Stimulated activated CD4-positive, alpha-beta T cell treated with anti-CD3 and anti-CD28 coated beads, Interleukin-15, amount 100 ng/mL, for 1 hour (primary cell): ENCODE measurements at places on chromosomes 6 and 20.

DNA sequence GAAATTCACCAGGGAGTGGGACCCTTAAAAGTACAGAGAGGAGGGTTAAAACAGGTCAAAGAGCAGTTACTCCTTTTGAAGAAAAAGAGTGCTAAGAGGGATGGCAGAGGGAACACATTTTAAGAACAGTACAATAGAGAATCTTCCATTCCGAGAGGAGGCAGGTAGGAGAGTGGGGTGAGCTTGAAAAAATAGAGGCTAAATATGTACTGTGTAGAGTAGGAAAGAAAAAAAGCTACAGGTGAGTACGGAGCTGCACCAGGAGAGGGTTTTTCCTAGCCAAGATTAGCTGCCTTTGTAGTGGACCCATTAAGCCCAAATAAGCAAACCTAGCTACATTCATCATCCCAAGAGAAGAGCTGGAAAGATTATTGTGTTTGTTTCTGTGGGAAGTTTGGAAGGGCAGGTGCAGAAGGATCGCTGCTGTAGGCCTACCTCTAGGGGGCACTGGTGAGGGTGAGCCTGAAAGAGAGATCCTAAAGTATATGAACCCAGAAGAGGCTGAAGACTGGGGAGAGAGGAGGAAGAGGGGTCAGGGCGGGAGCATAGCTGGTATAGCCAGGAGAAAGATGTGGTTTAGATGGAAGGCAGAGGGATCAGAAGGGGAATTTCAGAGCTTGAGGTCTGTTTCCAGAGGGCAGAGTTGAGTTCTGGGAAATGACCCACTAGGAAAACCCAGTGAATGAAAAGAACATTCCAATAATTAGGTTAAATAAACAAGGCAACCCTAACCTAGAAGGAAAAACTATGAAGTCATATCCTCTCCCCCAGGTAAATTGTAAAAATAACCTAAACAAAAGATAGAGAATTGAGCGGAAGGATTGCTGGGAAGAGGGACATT is 50.2 kb upstream of the HINT3 start:
- DNase-seq = peak; percentile 18

- no peak for DNase-seq
These were observed 80.0 kb downstream of the CBFA2T2 start for GRCh38 chr20:33569802-33570391.

DNA sequence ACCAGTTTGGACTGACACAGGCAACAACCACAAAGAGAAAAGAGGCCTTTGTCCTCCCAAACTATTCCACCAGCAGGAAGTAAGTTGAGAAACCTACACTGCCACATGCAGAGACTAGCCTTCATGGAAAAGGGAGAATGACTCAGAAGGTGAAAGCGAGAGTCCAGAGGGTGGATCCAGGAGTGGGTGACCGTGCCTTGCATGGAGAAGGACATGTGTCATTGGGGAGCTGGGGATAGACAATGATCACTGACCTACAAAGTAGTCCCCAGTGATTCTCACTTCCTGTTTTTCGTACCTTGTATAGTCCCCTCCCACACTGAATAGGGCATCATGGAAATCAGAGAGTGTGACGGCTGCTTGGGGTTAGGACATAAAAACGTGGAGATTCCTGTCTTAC is 91.9 kb downstream of the MYLK4 start:
- no peak for DNase-seq

DNA sequence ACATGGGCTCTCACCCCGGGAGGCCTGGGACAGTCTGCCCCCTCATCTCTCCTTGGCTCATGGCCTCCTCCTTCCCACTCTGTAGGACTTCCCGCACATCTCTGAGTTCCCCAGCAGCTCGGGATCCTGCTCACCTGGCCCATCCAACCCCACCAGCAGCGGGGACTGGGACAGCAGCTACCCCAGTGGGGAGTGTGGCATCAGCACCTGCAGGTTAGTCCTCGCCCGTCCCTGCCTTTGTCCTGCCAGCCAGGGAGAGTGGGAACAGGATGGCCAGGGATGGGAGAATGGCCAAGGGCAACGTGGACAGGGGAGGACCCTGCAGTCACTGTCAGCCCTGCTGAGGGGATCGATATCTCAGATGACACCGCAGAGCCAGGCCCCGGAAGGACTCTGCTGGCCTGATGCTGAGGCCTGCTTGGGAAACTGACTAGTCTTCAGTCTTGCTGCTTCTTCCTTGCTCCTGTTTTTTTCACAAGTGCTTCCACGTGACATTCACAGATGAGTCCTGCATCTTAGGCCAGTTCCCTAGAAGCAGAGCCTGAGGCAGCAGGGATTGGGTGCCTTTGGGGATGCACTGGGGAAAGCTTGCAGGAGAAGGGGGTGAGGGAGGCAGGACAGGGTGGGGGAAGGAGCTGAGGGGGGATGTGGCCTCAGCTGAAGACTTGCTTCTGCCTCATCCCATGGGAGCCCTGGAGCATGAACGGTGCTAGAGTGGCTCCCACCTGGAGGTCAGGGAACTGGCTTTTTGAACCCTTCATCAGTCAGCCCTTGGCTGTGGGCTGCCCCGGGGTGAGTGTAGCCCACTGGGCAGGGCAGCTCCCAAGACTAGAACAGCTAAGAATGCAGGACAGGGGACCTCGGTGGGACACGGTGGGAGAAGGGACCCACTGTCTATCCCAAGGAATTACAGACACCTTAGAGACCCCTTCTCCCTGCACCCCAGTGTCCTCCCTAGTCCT is 120.1 kb downstream of the JPH2 start:
- DNase-seq = no peak

- DNase-seq = no peak
These were observed 13.4 kb upstream of the GHRH start for GRCh38 chr20:37274851-37275524.

- no peak for DNase-seq
These were observed 343.5 kb downstream of the NRN1 start for GRCh38 chr6:5663259-5663658.

- DNase-seq = no peak
These were observed 1.8 kb downstream of the EPB41L2 start for GRCh38 chr6:131061041-131061750.

- DNase-seq = no peak
These were observed 971.3 kb upstream of the DEFB115 start for GRCh38 chr20:30286157-30286556.

- no peak for DNase-seq
These were observed 112.2 kb upstream of the TNFAIP3 start for GRCh38 chr6:137754866-137755265.

DNA sequence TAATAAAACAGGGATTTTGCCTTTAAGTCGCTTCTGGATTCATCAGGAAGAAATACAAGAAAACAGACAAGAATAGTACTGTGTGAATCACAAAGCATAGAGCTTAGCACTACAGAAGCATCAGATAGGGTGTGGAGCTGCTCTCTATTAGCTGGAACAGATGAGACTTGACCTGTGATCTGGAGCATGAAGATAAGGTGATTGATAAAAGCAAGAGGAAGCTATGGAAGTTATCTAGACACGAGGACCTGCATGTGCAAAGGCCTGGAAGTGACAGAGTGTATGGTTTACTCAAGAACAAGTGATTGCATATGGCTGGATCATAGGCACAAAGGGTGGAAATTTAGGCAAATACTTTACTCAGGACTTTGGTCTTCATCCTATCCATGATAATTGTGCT is 112.9 kb upstream of the MLIP start:
- no peak for DNase-seq

GRCh38 chr20:63846128-63846771 is 15.0 kb upstream of the ABHD16B start:
- DNase-seq = no peak

DNA sequence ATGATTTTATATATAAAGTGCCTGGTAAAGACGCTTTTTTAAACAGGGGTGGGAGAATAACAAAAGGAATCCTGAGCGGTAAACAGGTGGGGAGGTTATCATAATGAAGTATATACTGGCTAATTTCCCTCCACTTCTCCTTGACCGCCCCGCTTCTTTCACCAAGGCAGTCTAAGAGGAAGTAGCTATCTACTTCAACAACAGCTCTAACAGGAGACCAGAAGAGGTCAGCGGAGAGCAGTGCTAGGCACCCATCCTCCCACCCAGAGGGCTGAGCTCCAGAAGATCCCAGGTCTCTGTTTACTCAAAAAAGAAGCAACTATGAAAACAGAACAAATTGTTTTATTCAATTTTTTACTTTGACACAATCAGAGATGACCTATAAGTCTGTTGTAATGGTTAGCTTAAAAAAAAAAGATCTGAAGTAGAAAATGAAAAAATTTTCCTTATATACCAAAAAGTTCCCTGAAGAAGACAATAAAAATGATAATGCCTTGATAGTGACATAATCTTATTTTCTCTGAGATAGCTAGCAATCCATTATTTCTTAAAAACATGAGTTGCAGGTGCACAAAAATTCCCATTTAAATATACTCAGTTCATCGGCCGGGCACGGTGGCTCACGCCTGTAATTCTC is 141.1 kb downstream of the PDSS2 start:
- DNase-seq = no peak

GRCh38 chr20:45017281-45017680 is 51.0 kb downstream of the STK4 start:
- no peak for DNase-seq

- no peak for DNase-seq
These were observed 121.7 kb upstream of the BTBD3 start for GRCh38 chr20:11796026-11796425.

- no peak for DNase-seq
These were observed 91.7 kb downstream of the NCR2 start for GRCh38 chr6:41426888-41427641.

DNA sequence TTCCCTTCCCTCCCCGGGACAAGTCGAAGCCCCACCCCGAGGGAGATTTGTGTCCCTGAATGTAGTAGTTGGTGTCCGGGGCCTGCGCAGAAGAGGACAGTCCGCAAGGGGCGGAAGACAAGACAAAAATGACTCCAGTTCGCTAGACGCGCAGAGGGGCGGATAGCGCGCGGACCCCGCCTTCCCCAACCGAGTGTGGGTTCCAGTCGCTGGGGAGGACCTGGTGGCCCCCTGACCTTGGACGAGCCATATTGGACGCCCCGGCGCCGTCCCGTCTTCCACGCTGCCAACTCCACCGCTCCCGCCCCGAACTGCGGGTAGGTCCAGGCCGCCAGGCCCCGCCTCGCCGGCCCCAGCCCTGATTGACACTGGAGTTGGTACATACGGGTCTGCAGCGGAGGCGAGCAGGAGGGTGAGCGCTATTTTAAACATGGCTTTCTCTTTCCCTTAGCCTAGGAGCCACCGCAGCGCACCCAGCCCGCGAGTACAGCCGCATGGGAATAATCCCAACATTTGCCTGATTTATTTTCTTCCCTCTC is 802 bp downstream of the HMGN3 start:
- peak; percentile 46 for DNase-seq
